Stimulated activated CD8-positive, alpha-beta memory T cell treated with anti-CD3 and anti-CD28 coated beads, Interleukin-4, amount 100 ng/mL, for 1 hour (primary cell): ENCODE measurements at places on chromosomes 3 and 15.

DNA sequence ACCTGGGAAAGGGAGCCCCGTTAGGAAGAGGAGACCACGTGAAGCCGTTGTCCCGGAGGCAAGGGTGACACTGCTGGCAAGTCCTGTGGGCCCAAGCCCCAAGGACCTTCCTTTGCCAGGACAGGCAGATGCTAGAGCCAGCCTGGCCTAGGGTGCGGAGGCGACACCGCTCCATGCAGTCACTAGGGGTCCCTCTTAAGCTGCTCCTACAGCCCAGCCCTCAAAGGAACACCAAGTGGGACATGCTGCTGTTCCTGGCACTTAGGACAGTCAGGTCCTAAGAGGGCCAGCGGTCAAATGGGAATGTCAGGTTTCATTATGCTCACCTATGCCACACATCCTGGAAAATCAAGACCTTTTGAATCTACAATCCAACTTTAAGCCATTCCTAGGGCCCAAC is 59.7 kb downstream of the RPN1 start:
- DNase-seq: no peak

GRCh38 chr3:154123906-154124305 is 2.7 kb downstream of the ARHGEF26 start:
- DNase-seq: no peak

DNA sequence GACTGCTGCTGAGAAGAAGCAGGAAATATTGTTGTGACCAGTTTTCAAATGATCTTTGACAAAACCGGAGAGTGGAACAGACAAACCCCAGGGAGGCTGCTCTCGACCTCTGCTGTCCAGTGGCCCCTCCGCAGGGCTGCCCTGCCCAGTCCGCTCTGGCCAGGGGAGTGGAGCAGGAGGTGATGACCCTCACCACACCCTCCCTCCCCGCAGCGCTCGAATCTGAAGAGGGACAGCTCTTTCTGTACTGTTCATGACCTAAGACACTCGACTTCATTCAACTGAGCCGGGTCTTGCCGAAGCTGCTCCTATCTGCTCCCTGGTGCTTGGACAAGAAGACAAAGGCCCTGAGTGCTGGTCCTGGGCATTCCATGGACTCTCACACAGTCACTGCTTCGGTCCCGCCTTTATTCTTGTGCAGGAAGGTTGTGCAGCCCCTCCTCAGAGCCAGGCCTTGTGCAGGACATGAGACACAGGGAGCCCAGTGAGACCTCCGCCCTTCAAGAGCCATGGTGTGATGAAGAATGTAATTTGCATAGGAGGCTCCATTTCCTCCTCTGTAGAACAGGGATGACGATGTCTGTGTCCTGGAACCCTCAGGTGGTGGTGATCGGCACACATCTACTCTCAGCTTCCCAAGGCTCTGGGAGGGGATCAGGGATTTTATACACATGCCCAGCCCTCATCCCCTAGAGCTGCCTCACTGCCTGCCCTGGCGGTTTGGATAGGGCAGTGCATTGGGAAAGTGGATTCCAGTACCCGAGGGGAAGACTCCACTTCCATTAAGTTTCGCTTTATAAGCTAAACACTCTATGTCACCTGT is 97.1 kb upstream of the PRR20G start:
- DNase-seq: no peak

- DNase-seq: no peak
These were observed 53.5 kb downstream of the MSL2 start for GRCh38 chr3:136142592-136142991.
